Nephron progenitor cell (in vitro differentiated cells): ENCODE measurements at places on chromosomes 2 and 18.

- DNase-seq = no peak
These were observed 9.5 kb downstream of the CAPN14 start for GRCh38 chr2:31207790-31208189.

- no peak for DNase-seq
These were observed 30.9 kb upstream of the IER3IP1 start for GRCh38 chr18:47206945-47207637.

DNA sequence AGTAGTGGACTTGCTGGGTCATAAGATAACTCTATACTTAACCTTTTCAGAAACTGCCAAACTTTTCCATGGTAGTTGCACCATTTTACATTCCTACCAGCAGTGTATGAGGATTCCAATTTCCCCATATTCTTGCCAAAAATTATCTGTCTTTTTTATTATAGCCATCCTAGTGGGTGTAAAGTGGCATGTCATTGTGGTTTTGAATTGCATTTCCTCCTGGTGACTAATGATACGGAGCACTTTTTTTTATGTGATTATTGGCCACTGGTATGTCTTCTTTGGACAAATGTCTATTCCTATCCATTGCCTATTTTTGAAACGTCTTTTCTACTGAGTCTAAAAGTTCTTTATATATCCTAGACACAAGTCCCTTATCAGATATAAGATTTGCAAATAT, 44.3 kb downstream of the CACNB4 start:
- DNase-seq = no peak

DNA sequence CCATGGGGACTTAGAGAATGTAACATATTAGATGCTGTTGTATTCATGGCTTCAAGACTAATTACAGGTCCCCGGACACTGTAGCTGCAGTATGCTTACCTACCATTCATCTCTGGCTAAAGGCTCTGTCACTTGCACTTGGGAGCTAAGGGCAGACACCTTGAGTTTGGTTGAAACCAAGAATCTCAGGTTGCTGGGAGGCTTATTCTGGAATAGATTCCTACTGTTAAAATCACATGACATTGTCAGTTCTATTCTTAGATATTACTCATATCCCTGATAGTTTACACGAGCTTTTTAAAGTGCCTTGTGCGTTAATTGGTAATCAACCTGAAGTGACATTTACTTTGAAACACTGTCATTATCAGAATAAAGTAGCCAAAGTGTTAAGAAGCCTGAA, 73.0 kb upstream of the EPB41L5 start:
- DNase-seq = no peak

GRCh38 chr2:67131257-67131609, 265.9 kb upstream of the ETAA1 start:
- no peak for DNase-seq

- no peak for DNase-seq
These were observed 123.2 kb downstream of the CABYR start for GRCh38 chr18:24262087-24262486.

DNA sequence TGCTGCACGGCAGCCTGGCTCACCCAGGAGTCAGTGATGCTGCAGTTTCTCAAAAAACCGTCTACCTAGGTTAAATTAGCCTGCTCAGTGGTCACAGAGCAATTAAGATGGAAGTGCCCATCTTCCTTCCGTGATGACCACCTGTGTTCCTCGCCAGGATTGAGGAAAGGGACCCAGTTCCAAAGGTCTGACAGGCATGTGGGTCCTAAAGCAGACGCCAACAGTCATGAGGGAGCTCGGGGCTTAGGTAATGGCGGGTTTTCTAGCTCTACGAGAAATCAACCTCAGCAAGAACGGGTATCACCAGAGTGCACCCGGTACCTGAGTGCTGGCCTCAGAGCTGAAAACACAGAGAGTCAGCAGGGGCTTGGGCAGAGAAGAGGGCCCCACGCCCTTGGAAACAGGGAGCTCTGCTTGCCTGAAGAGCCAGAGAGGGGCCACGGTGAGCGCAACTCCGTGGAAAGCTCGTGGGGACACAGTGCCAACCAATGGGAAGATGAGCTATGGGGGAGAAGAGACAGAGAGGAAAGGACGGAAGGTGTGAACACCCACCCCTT, 34.3 kb upstream of the DNMT3A start:
- DNase-seq = no peak

- no peak for DNase-seq
These were observed 109.4 kb upstream of the FANCL start for GRCh38 chr2:58350484-58350883.

- no peak for DNase-seq
These were observed 256.2 kb upstream of the CDH20 start for GRCh38 chr18:61076986-61077385.

- DNase-seq = no peak
These were observed 1.5 kb downstream of the AP1S3 start for GRCh38 chr2:223835701-223836532.

DNA sequence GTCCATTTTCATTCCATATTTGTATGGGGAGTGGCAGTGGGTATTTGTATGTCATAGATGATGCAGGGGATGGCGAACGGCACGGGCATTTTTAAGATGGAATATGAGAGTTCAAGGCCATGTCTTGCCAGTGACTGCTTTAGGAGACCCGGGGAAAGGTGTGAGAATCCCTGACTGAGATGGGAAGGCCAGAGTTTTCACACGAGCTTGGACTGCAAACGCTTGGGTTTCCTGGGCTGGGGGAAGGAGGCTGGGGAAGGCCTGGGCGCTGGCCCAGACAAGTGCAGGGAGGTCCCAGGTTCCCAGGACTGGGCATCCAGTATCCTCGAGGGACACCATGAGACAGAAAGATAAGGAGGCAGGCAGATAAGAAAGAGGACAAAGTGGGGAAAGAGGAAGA, 35.2 kb downstream of the CNGA3 start:
- no peak for DNase-seq

DNA sequence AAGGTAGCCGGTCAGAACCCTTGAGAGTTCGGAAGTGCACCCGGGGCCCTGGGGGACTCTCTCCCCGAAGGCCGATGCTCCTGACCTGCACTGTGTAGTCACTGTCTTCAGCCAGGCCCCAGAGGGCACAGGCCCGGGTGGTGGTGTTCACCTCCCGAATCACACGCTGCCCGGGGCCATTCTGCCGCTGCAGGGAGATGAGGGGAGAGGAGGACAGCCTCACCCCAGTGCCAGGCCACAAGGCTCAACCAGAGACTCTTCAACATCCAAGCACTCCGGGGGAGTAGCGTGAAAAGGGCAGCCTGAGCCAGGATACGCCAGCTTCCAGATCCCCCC, 1.1 kb downstream of the FNDC4 start:
- DNase-seq = no peak

GRCh38 chr18:62201870-62202269, 14.8 kb downstream of the RELCH start:
- no peak for DNase-seq

DNA sequence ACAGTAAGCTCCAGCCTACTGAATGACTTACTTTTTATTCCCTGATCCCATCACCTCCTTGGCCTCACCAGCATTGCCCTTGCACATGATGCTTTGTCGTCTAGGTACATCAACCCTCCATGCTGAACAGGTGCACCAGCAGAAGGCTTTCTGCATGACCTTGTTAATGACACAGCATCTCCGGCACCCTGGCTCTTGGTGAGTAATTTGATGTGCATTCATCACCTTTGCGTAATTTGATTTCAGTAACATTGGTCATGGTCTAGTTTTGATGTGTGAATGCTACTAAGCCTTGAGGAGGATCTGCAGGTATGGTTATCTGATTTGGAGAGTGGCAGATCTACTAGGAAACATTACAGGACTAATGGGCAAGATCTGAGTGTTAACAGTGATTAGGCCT, 103.6 kb downstream of the STK39 start:
- DNase-seq = no peak

DNA sequence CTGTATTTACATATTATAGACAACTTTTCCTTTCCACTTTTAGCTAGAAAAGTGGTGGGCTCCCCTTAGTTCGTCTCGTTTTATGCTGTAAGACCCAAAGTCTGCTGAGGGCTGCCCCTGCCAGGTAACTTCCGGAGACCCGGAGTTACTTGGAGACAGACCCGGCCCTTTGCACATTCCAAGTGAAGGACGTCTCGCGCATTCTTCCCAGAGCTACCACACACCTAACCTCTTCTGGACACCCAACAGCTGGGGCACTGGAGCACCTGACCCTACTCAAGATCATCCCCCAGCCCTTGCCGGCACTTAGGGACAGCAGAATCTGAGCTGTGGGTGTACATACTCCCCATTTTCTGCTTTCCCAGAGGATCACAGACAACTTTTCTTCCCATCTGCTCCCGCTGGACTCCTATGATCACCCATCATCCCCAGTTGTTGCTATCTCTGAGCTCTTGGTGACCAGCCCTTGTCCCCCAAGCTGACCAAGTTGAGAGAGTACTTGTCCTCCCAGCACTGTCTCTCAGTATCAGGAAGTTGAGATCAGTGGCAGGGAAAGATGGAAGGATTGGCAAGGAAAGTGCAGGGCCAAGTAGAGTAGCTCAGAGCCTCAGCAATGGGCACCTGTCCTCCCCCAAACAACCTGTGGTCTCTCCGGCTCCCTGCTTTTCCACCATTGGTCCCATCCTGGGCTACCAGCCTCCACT, 8.4 kb upstream of the SATB2 start:
- no peak for DNase-seq

DNA sequence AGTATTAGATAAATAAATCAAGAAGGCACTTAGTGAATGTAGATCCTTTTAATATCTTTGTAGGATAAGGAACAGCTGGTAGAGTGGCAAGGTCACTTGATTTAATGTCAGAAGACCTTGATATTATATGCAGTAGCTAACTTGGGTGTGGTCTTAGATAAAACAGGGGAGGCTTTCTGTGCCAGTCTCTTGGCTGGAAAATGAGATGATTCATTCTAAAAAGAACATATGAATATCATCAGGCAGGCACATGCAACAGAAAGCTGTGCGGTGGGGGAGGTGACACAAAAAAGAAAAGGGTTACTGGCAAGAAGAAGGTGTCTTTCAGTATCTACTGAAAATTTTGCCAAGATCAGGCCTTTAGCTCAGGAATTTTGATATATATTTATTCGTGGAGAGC, 931.7 kb upstream of the CELF4 start:
- DNase-seq = no peak

DNA sequence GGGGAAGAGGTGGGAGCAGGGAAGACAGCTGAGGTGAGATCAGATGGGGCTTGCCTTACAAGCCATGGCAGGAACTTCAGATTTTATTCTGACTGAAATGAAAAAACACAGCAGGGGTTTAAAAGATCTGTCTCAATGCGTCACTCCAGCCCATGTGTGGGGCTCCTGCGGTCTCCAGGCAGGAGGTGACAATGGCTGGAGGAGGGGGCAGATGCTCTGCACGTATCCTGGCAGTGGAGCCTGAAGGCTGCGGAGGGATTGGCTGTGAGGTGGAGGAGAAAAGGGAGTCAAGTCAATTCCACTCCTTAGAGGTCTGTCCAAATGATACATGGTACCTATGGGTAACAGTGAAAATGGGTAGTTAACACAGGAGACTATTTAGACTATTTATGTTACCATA, 40.5 kb upstream of the KIDINS220 start:
- DNase-seq = no peak

DNA sequence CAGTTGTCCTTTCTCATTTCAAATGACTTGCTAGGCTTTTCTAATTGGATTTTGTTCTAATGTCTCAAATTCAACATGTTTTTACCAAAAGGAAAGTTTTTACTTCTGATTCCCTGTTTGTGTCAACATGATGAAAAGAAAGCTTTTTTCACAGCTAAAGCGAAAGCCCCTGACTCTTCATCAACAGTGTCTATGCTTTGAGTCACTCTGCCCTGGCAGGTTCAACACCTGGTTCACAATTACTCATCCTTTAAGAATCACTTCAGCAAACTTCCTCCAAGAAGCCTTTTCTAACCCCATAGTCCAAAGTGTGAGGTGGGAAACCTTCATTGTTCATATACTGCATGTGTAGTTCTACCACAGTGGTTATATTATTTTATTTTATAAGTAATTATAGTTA, 7.6 kb upstream of the DSG2 start:
- no peak for DNase-seq

- no peak for DNase-seq
These were observed 96.7 kb downstream of the PMS1 start for GRCh38 chr2:189880832-189881492.

DNA sequence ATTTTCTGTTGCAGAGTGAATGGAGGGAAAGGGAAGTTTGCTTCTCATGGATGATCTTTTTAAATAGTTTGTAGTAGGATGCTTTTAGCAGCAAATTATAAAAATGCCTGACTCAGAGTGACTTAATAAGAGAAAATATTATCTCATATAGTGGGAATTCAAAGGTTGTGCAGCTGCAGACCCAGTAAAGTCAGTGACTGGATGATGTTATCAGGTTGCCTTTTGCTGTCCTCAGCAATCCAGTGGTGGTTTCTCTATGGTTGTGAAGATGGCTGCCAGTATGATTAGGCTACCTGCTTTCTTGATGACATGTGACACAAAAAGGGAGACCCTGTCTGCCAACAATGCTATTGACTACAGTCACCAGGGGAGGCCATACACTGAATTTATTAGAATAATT, 184.8 kb downstream of the DIS3L2 start:
- no peak for DNase-seq

DNA sequence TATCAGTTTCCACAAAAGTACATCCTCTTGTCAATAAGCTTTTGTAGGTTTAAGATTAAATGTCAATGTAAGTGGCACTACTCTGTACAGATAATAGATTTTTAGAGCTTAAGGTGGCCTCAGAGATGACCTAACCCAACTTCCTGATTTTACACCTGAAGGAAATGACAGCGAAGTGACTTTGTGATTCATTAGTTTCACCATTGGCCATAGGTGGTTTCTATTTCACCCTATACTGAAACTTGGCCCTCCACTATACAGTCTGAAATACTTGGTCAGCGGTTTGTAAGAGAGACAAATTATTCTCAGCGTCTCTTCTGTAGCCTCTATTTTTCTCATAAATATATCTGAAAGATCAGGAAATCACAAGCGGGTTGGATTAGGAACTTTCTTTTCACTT, 330.4 kb upstream of the FAM98A start:
- DNase-seq = no peak

- no peak for DNase-seq
These were observed 455.3 kb downstream of the MEIS1 start for GRCh38 chr2:66890166-66890742.

GRCh38 chr2:73218298-73218697, 4.3 kb downstream of the SMYD5 start:
- no peak for DNase-seq

DNA sequence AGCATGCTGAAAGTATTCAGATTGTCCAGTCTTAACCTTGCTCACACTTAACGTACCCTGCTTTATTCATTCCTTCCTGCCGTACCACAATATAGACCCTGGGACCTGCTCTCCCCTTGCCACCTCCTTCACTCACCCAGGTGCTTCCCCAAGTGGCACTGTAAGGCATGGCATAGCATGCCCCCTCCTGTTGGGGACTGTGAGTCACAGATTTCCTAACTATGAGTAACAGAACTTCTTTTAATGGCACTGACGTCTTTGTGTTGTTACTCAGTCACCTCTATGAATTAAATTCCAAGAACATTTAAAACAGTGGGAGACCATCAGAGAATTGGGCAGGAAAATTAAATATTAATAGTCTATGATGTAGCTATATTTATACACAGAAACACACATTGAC, 117.2 kb downstream of the CTNNA2 start:
- DNase-seq = no peak
